Left cardiac atrium (tissue), 4 donors: ENCODE measurements at places on chromosomes 4 and X. TPM values are rescaled to one million over a fixed set of nuclear protein-coding genes. Genes with fewer than 3 reads are reported as not detected.

FGA gene
- 0.47 TPM for total RNA-seq

TAF7L gene
- total RNA-seq: not detected

TCP11X2 gene
- not detected for total RNA-seq

RBM47 gene
- 10.8 TPM for total RNA-seq

FGF5 gene
- total RNA-seq: not detected

MAOA gene
- 105 TPM for total RNA-seq

RPA4 gene
- 0.38 TPM for total RNA-seq

ATP2B3 gene
- total RNA-seq: 0.10 TPM

DMRTC1 gene
- total RNA-seq: not detected
